ENCODE measurements at places on chromosomes 2 and 18. TPM values are rescaled to one million over a fixed set of nuclear protein-coding genes. Genes with fewer than 3 reads are reported as not detected.

The ZNF892 gene
- polyA plus RNA-seq = 1.4 TPM

The FLACC1 gene
- 0.63 TPM for polyA plus RNA-seq

The PJVK gene
- polyA plus RNA-seq = 2.8 TPM

DNA sequence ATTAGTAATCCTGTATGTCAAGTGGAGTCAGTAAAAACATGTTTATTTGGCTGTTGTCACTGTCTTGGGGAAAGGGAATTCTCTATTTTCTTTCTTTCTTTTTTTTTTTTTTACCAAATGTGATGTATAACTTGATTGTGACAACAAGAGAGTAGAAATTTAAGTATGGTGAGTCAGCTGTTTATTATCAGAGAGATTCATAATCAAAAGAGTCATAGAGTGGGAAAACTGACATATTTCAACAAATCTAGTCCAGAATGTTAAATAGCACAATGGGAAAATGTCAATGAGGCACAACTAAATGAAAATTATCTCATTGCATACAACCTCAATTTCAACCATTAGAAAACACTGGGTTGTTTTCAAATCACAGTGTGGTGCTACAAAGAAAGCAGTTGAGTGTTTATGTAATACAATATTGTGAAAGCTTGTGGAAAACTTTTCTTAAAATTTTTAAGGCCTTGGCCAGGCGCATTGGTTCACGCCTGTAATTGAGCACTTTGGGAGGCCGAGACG lies 111.9 kb upstream of the DTNA start:
- DNase-seq = no peak

DNA sequence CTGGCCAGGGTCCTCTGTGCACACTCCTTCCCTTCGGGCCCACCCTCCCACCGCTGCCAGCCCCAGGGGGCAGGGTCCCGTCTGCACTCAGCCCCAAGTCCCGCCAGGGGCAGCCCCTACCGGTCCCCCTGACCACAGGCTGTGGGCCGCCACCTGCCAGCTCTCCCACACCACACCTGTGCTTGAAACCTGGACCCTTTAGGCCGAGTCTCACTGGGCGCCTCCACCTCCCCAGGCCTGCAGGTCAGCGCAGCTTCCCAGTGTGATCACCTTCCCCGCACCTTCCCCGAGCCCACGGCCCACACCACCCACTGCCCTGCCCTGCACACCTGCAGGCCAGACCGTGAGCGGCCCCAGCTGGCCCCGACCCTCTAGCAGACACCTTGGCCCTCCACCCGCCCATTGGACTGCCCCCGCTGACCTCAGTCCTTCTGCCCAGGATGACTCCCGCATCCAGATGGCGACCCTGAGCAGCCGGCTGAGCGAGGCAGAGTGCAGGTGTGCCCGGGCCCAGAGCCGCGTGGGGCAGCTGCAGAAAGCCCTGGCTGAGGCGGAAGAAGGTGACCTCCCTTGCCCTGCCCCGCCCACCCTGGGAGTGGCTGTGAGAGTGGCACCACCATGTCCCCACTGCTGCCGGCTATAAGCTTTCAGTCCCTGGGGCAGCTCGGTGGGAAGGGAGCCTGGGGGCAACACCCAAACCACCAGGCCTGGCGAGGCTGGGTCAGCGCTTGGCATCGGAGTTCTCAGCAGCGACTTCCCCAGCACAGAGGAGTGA lies 31.3 kb upstream of the SNED1 start:
- no peak for DNase-seq

GRCh38 chr18:11251891-11252270 lies 102.5 kb upstream of the PIEZO2 start:
- DNase-seq = no peak

- DNase-seq = no peak
Observed at GRCh38 chr2:231364961-231365810, 30.3 kb upstream of the B3GNT7 start.

- no peak for DNase-seq
Observed at GRCh38 chr2:65350651-65351056, 81.7 kb downstream of the SPRED2 start.
